KBM-7 (cell line): ENCODE measurements at places on chromosomes 12 and 14.
A peak's percentile ranks its signal among the peaks of the same experiment; 100 is the strongest.

GRCh38 chr14:22466491-22466890 lies 122.5 kb downstream of the DAD1 start:
- DNase-seq = no peak

DNA sequence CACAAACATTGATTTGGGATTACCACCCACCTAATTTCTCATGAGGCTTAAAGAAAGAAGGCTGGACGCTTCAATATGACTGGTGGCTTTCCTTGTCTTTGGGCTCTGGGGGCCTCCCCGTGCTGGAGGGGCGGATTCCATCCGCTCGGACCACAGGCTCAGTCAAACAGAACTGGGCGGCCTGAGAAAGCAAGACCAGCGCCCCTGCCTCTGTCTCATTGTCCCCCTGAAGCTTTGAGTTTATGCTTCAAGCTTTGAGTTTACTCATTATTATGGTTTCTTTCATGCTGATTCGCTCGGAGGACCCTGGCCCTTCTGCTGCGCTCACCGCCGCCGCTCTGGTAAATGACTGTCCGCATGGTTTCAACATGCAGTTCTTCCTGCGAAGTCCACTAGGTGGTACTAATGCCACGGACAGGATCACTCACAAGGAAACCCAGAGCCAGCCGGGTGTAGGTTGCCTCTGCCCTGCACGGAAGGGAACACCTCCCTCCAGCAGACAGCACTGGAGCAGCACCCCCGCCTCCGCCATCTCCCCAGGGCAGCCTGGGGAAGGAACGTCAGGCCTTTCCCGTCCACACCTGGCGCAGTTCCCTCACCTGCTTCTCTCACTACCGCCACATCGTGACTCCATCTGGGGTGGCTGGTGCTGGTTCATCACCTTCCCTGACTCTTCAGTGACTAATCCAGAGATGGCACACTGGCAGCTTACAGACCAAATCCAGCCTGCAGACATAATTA lies 13.2 kb upstream of the TIGAR start:
- DNase-seq = peak; percentile 77

DNA sequence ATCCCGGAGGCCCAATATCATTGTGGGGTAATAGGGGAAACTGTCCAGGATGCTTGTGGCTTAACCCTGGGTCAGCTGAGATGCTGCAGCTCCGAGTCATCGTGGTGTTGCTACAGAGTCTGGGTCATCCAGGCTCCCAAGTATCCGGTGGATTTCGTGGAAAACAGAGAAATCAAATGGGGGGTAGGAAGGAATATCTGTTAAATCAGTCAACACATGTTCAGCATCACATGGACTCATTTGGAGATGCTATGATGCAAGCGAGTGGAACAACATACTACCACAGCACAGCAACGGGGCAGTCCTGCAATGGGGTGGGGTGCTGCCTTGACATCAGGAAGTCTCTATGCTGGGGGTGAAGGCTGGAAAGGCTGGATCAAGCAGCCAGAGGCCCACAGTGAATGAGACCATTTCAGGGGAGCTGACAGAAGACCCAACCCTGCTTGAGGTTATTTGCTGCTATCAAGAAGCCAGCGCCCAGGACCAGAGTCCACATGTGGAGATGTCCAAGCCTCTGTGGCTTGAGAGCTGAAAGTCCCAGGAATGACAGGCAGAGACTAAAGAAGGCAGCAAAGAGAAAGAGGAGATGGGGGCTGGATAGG lies 22.9 kb downstream of the VDR start:
- no peak for DNase-seq

DNA sequence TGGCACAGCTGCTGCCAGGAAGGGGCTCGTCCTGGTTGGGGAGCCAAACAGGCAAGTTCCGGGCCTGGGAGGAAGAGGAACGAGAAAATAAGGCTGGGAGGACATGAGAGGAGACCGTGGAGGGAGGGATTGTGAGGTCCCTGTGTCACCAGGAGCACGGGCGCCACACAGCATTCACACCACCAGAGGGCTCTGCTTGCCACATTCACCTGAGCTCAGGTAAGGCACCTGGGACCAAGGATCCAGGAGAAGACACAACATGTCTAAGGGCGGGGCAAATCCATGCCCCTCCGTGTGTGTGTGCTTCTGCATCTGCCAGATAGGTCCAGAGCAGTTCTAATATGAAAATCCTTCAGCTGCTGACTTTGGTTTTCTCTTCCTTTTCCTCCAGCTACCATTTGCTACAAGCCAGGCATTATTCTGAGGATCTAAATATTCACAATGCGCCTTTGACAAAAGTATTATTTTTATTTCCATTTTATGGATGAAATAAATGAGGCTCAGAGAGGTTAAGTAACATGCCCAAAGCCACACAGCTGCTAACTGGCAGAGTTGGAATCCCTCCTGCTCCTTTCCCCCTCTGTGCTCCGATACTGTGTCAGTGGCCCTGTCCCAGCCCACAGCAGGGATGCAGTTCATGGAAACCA lies 14.6 kb downstream of the RAPGEF3 start:
- peak; percentile 38 for DNase-seq

GRCh38 chr12:9735601-9736000 lies 2.7 kb upstream of the CLECL1 start:
- DNase-seq = no peak

DNA sequence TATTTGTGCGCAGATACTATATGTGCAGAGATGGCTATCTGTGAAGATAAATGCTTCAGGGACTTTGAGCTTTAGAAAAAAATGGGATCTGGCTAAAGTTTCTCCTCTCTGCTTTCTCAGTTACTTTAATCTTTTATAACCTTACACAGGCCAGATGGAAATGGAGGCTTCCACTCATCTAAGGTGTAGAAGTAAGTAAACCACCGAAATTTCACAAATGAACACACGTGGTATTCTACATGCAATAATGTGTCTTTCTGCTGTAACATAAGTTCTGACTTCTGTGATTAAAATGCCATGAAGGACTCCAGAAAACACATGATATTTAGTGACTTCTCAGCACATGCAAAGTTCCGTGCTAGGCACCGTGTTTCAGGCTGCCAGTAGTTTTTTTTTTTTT lies 99.1 kb upstream of the FOXN3 start:
- DNase-seq = no peak

- peak; percentile 43 for DNase-seq
Observed at GRCh38 chr12:32896432-32897280, at the start of gene PKP2. TSS of gene PKP2 (minus strand) at chr12:32896777. CDS start at chr12:32896731, 46 bp downstream.

DNA sequence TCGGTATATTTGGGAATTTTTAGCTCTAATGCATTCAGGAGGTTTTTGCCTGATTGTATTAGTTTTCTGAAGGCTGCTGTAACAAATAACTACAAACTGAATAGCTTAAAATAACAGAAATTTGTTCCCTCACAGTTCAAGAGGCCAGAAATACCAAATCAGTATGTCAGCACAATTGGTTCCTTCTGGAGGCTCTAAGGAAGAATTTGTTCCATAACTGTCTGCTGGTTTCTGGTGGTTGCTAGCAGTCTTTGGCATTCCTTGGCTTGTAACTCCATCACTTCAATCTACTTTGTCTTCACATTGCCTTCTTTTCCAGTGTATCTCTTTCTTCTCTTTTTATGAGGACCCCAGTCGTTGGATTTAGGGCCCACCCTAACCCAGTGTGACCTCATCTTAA lies 21.3 kb downstream of the TMTC3 start:
- DNase-seq = no peak

DNA sequence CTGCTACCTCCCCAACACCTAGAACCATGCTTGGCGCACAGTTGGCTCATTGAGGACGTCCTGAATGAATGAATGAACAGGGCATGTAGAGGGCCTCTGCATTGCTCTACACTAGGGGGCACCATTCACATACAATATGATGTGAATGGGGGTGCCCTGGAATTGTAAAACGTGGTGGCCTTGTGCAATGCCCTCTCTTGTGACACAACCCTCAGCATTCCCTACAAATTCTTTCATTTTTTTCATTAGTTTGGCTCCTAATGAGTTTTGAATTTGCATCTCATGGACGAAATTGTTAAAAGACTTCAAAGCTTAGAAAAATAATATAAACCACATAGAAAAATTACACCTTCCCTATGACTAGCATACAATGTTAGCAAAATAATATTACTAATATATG lies 2.3 kb upstream of the DIO2 start:
- DNase-seq = peak; percentile 58

DNA sequence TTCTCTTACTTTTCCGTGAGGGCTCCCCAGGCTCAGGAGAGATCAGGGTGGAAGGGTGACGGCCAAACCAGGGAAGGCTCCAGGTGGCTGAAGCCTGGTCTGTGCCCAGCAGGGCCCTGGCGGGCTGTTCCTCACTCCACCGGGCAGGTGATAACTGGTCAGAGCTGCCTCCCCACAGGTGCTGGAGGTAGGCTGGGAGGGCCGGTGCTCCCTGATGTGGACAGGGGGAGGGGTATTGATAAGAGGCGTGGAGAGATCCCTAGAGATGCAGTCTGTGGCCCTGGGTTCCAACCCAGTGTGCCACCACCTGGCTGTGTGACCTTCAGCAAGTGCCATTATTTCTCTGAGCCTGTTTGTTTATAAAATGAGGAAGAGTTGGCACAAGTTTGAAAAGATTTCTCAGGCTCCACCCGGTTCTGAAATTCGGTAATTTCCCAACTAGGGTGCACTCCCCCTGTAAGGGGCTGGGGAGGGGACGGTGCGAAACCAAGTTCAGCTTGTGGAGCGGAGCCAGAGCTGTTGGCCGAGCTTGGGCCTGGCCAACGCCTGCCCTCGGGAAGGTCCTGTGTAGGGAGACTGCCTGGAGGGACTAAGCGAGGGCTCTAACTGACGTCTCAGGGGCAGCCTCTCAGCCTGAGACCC lies 1.0 kb upstream of the NR4A1 start:
- no peak for DNase-seq

DNA sequence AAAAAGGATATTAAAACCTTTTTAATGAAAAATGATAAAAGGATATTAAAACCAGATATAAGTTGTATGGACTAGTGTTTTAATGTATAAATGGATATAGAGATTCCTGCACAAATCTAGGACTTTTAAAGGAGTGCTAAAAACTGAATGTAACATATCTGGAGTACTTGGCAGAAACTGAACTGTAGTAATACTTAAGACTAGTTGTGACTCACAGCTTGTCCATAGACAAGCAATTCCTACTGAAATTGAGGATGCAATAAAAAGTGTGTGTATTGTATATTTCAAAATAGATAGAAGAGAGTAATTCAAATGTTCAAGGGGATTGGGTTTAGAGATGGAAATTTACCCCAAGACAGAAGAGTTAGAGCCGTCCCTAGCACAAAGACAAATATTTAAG lies 59.6 kb downstream of the FBXO33 start:
- DNase-seq = no peak

- DNase-seq = peak; percentile 37
Observed at GRCh38 chr12:9753498-9753897, 7.2 kb downstream of the CD69 start.

DNA sequence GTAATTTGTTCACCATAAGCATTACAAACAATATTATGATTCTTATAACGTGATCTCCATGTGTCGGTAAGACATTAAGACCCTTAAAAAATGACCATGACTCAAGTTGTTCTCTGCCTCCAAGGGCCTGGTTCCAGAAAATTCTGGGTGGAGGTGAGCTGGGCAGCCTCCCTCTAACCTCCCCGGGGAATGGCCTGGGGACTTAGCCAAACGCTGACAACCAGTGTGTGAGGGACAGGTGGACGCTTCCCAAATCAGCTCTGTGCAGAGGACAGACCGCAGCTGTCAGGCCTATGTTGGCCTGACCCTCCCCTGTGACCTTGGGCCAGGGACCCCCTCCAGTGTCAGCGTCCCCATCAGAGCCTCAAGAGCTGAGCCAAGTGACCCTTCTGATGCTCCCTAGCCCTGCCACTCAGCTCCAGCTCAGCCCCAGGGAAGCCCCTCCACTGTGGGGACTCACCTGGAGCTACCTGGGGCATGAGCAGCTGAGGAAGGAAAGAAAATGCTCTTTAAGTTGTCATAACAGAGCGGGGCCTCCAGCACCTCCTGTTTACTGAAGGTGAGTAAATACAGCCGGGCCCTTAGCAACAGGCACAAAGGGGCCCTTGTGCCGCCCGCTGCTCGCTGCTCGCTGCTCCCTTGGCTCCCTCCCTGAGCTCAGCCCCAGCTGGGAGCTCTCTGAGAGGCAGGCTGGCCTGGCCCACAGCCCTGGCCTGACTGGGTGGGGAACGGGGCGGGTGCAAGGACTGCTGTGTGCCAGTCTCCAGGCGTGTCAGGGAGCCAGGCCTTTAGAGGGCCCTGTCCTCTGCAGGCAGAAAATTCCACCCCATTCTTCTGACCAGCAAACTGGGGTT lies 116.6 kb downstream of the CALM1 start:
- DNase-seq = no peak

DNA sequence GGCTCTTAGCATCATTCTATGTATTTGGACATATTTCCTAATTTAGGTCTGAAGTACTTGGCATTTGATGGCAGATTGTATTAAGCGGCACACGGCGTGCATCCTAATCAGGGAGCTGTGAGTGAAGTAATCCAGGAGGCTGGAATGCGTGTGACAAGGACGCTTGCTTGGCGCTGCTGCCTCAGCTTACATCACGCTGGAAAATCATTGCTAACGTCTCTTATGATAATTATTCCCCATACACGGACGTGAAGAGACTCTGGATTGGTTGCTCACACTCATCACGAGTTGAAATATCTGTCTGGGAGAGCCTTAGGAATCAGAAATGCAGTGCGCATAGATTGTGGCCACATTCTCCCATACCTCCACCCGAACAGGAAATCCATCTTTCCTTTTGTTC lies 85.3 kb downstream of the FBXW8 start:
- no peak for DNase-seq

DNA sequence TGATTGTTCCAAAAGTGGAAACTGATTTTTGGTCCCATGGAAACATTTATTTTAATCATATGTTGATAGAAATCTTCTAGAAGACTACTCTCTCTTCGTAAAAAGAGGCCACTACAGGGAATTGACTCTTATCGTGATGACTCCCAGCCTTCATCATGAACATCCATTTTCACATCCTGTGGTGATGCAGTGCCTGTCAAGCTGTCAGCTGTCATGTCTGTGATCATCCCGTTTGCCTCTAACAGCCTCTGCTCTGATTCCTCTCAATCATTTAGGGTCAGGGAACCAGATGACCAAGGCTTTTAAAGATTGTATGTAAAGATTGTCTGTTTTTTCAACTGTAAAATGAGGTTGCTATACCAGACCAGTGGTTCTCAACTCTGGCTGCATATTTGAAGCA lies 419.0 kb upstream of the MGAT4C start:
- DNase-seq = no peak

DNA sequence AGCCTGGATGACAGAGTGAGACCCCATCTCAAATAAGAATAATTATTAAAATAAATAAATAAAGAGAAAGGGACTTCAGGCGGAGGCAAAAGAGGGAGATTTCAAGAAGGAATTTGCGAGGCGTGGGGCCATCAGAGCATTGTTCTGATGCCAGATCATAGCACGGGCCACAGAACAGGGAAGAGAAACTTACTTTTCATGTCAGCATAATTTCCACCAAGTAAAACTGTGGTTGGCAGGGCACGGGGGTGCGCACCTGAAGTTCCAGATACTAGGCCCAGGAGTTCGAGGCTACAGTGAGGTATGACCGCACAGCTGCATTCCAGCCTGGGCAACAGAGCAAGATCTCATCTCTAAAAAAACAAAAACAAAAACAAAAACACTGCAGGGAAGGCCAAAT lies 11.0 kb upstream of the PLBD1 start:
- no peak for DNase-seq

- no peak for DNase-seq
Observed at GRCh38 chr12:16555630-16556029, 50.3 kb downstream of the LMO3 start.

GRCh38 chr12:130847112-130847511 lies 8.1 kb upstream of the STX2 start:
- no peak for DNase-seq
